ENCODE measurements at places on chromosomes 6 and 20.

- DNase-seq, result no peak
Observed at GRCh38 chr20:47262008-47262364, 94.5 kb downstream of the ZMYND8 start.

GRCh38 chr6:27327023-27327738 lies 15.1 kb upstream of the POM121L2 start:
- DNase-seq, result no peak

- peak; percentile 42 for DNase-seq
Observed at GRCh38 chr6:34248198-34248726, 544 bp downstream of the SMIM29 start.

DNA sequence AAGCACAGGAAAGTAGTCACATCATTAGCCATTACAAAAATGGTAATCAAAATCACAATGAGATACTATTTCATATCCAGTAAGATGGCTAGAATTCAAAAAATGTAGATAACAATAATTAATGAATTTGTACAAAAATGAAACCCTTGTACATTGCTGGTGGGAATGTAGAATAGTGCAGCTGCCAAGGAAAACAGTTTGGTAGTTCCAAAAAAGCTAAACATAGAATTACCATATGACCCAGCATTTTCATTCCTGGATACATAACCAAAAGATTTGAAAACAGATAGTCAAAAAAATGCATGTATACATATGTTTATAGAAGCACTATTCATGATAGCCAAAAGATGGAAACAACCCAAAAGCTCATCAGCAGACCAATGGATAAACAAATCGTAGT lies 251.1 kb upstream of the RAB32 start:
- no peak for DNase-seq

DNA sequence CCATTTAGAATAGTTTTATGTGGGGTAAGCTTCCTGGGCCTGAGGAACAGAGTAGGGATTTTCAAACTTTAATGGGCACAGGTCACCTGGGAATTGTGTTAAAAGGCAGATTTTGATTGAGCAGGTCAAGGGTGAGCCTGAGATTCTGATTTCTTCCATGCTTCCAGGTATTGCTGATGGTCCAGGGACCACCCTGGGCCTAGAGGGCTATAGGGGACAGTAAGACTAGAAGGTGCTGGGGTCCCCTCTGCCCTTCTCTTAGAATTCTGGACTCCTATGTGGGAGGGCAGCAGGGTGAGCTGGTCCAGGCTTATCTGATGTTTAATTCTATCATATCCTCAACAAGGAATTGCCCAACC lies 2.6 kb downstream of the DDR1 start:
- no peak for DNase-seq

GRCh38 chr6:157991067-157991432 lies 9.4 kb downstream of the SYNJ2 start:
- DNase-seq, result no peak

- no peak for DNase-seq
Observed at GRCh38 chr20:33995053-33995831, 1.5 kb downstream of the RALY start.

- DNase-seq, result no peak
Observed at GRCh38 chr20:10322073-10323012, 103.7 kb downstream of the SNAP25 start.

DNA sequence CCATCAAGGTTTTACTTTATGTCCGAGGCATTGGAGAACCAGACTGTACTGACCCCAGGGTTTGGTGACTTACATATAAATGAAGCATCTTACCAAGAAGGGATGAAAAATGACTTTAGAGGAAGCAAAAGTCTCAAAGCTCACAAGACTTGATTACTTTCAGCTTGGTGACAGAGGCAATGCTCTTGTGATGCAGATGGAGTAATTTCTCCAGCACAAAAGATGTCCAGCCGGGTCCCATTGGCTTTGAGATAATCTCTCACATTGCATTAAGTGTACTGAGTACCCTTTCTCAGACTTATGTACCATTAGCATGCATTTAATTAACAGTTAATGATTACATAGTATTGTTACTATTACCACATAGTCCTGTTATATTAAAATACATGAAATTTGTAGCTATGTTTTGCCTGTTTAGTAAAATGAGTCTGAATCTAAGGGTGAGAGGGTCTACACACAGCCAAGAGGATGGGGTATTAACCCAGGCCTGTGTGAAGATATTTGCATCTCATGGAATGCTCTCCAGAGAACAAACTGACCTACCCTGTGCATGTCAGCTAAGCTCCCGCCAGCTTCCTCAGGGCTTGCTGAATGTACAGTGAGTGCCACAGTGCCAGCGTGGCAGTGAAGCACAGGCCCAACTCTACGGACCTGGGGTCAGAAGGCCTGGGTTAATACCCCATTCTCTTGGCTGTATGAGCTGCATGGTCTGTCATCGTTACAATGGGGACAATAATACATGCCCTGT lies 5.6 kb downstream of the HTR1E start:
- no peak for DNase-seq

GRCh38 chr6:13229205-13230085 lies 98.9 kb downstream of the TBC1D7 start:
- peak; percentile 58 for DNase-seq

GRCh38 chr6:88679841-88680240 lies 283.6 kb downstream of the RNGTT start:
- no peak for DNase-seq

DNA sequence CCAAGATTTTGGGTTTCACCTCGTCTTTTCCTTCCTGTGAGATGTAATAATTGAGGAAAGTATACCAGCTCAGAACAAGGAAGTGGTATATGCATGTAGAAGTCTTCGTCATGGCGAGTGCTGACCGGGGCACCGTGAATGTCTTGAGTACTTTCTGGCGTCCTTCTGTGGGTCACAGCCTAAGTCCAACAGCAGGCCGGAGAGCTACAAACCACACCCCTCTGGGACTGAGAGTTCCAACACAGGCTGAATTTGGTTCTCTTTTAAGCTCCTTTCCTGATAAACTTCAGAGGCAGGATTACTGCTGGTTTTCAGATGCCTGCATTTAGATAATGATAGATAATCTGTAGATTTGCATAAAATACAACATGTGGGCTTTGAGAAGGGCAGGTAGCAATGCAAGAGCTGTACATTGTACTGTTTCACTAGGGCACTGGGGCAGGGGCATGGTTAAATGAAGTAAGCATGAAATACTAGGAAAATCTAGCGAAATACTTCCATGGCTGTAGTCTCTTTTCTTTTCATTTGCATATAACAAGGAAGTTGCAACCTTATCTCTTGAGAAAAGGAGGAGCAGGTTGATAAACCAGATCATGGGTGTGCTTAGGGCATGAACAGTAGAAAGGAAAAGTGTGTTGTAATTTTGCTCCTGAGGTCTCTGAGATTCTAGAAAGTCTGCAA lies at the start of gene ADTRP:
Gene ADTRP, minus strand, starts transcription at position 156 of the 681 bp plus-strand sequence. Its CDS starts 44 bp downstream, at position 112.
- DNase-seq, result no peak

DNA sequence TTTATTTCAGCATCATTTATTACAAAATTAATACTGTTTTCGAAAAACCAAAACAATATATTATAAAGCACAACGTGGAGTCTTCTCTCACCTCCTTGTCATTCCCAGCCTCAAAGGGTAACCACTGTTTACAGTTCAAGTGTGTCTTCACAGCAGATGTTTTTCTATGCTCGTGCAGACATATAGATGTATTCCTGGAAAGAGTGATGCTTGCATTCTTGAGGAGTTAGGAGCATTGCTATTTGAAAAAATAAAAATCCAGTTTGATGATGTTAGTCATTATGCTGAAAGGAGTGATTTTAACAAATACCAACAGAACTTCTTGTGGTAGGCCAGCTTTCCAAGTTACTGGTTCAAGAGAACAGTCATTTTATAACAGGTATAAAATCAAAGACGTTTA lies 234.9 kb downstream of the BCKDHB start:
- DNase-seq, result no peak

DNA sequence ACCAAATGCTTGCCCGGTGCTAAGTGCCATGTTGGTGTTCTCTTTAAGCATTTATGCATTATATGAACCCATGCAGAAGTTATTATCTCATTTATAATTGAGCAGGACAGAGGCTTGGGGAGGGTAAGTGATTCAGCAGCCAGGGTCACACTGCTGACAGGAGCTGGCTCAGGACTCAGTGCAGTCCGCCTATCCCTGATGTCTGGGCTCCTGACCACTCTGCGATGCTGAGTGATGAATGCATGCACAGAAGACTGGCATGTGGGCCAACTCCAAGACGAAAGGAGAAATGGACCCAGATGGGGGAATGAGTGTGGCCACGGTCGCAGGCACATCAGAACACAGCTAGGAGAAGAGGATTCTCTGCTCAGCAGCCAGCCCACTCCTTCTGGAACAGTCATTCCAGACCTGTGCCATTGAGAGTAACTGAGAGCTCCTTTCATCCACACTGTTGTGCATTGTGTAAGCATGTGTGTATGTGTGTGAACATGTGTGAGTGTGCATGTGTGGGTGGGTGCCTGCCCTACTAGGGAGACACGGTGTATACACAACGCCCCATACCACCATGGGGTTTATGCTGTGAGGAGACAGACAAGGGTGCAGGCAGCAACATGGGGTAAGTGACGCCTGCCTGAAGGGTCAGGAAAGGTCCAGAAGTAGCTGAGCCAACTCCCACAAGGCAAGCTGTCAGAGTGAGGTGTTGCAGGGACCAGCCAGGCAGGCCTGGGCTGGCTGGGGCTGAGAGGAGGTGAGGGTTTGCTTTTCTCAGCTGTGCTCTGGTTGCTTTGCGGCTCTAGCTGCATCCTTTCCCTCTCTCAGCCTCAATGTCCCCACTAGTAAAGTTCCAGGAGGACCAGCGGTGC lies 97.8 kb upstream of the PMEPA1 start:
- DNase-seq, result no peak

GRCh38 chr6:122063761-122064160 lies 335.7 kb upstream of the HSF2 start:
- DNase-seq, result no peak
